AG04450 (cell line): ENCODE measurements at places on chromosomes 12 and 14.

GRCh38 chr12:96698965-96699364, 208.1 kb upstream of the NEDD1 start:
- DNase-seq = no peak

DNA sequence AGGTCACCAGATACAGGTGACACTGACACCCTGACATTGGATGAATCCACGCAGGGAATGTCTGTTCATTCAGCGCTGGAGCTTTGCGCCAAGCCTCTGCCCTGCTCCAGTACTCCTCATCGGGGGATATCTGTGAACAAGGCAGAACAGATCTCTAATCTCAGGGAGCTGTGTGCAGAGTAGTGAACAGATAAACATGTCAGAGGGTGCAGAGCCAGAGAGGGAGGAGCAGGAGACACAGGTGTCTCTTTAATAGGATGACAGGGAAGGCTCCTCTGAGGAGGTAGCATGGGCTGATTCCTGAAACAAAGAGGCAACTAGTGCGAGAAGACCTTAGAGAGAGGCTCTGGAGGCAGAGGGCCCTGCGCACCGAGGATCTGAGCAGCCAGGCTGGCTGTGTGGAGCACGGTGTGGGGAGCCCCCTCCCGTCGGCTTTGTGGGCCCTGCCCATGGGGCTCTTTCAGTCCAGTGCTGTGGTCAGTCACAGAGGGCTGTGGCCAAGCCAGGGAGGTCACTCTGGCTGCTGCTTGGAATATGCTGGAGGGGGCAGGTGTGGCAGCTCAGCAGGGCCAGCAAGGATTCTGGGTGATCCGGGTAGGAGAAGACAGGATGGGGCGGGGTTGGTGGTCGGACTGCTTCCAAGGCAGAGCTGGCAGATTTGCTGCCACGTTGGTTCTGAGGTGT, 55.6 kb downstream of the TECPR2 start:
- no peak for DNase-seq

DNA sequence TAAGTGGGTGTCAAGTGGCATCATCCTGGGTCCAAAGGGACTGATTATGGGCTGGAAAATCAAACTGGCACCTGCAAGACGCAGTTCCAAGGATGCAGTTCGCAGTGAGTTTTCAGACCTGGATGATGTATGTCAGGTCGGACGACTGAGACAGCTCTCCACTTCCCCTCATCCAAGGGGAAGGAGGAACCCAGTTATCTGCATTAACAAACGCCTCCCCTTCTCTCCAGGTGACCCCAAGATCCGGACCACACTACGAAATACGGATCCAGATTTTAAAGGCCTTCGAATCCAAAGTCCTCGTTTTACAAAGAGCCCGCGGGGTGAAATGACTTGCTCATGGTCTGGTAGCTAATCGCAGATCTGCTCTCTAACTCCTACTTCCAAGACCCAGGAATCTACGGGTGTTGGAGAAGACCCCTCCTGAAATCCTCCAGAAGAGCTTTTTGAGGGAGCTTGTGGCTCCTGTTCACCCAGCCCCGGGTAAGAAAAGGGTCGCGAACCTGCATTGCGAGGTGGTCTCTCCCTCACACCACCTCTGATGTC, 460 bp upstream of the SYNE2 start:
- DNase-seq = no peak

GRCh38 chr12:111085096-111085495, 164.7 kb upstream of the MYL2 start:
- DNase-seq = no peak

- DNase-seq = no peak
Observed at GRCh38 chr12:131836714-131837397, 8.7 kb downstream of the MMP17 start.

DNA sequence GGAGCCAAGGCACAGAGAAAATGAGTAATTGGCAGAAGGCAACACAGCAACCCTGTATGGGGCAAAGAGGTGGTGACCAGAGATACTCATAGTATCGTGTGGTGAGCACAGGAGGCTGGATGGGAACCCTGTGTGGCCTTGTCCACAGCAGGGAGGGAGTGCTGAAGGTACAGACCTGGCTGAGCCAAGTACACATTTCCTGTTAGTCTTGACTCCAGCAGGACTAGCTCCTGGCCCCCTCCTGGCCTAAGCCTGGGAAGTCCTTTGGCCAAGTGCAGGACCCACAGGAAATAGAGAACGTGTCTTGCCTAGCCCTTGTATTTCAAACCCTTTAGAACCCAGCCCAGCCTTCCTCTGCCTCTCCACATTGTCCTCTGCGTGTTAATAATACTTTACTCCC, 289.8 kb upstream of the PWP1 start:
- DNase-seq = no peak

GRCh38 chr12:131346555-131347344, 364.1 kb upstream of the SFSWAP start:
- DNase-seq = no peak

DNA sequence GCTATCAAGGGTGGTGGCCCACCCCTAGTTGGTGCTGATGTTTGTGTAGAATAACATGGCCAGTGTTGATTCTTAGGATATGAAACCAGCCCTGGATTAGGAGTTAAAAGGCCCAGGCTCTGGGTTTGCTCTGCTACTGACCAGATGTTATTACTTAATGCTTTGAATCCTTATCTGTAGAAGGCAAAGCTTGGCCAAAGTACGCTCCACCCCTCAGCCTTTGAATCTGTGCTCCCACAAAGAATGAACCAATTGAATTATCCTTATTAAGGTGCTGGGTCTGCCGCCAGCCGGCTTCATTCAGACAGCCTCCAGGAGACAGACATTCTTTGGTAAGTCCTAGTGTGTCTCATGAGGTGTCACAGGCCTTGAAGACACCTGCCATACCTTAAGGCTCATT, 41.8 kb downstream of the AKAP3 start:
- no peak for DNase-seq

DNA sequence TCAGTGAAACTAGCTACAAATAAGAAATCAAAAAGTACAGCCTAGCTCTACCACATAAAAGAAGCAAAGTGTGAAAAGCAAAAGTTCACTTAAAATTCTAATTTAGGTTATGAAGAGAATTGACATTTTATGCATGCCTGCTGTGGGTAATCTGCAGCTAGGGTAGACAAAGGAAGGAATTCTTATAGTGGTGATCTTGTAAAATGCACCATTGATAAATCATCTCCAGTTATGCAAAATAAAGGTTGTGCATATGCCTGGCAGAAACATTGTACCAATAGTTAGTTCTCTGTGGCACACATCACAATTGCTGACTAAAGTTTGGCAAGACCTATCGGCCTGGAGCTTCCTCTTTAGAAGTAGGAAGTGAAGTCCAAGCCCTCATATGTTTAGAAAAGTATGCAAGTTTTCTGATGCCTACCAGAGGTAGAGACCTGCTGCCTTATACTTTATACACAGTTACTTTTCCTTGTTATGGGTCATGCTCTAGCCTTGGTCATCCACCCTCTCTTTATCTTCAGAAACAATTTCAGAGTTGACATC, 78.3 kb downstream of the TSHR start:
- DNase-seq = no peak

- DNase-seq = no peak
Observed at GRCh38 chr12:49944046-49944445, 6.5 kb upstream of the AQP2 start.

- DNase-seq = no peak
Observed at GRCh38 chr12:100141998-100142850, 450 bp downstream of the BLTP3B start.

DNA sequence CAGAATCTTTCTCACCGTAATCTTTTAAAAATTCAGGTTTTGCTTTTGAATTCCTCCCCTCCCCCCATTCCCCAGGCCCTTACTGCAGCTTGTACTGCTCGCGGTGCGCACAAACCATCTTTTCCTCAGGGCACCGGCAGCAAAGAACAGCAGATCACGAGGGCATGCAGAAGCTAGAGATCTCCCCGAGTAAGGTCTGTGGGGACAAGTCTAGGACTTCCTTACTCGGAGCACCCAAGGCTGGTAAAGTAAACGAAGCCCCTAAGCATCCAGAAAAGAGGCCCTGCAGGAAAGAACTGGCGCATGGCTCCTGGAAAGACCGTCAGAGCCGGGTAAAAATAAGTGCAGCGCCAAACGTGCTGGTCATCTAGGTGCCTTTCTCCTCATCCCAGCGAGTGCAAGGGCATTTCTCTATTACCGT, 727 bp downstream of the LDHB start:
- DNase-seq = no peak

DNA sequence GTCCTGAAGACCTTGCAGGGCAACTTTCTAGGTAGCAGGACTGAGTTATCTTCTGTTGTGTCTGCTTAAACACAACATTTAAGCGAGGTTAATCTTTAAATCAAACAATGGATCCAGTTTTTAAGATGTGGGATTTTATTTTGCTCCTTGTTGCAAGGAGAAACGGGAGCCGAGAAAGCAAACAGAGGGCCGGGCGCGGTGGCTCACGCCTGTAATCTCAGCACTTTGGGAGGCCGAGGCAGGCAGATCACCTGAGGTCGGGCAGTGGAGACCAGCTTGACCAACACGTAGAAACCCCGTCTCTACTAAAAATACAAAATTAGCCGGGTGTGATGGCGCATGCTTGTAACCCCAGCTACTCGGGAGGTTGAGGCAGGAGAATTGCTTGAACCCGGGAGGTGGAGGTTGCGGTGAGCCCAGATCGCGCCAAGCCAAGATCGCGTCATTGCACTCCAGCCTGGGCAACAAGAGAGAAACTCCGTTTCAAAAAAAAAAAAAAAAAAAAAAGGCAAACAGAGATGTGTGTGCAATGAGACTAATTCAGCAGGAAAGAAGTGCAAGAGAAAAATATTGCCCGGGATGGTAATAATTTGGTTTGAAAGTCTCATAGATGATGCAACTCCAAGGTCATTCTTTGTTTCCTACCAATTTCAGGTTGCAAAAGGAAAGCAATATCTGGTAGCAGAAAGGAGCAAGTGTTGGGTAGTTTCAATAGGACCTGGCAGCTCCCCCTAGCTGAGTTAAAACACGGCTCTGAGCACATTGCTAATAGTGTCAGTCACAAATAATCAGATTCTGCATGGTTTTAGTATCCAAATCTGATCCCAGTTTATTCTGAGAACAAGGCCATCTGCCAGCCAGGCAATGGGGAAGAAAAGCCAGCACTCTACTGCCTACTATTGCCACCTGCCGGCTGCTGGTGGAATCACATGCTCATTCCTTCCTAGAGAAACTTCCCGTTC, 141.4 kb downstream of the PPM1H start:
- peak; percentile 66 for DNase-seq

GRCh38 chr12:46266869-46267574, 1.8 kb downstream of the SLC38A1 start:
- no peak for DNase-seq

DNA sequence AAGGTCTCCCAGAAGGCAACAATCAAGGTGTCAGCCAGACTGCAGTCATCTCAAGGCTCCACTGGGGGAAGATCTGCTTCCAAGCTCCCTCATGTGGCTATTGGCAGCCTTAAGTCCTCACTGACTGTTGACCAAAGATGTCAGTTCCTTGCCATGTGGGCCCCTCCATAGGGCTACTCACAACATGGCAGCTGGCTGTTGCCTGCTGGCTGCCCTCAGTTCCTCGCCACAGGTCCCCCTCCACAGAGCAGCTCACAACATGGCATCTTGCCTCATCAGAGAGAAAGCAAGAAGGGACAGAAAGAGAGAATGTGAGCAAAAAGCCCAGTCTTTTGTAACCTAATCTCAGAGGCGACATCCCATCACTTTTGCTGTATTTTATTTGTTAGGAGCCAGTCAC, 34.4 kb upstream of the EGLN3 start:
- no peak for DNase-seq
